ENCODE measurements at places on chromosomes 2 and 18.

DNA sequence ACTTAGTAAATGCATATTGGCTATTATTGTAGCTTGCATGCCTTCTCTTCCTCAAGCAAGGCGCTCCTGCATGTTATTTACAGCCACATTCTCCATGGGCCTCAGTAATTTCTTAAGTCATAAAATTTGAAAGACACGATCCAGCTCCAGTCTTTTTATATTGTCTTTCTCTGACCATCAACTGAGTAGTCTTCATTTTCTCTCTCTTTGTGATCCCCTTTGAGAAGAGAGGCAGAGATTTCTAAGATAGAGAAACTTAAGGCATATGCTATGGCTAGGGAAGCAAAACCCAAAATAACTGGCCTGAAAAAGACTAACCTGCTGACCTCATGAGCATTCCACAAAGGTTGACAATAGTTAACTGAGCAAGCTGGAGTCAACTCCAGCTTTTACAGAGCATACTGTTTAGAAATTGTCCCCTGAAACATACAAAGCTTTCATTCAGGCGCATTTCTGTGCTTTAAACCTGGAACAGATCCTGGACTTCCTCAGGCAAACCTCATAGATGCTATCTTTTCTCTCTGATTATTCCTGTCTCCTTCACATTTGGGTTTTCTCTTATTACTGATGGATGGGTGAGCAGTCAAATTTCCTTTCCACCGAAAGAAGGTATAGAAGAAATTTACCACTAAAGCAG is 4.6 kb downstream of the DPP4 start:
- no peak for DNase-seq

GRCh38 chr2:44801289-44801840 is 140.1 kb upstream of the SIX3 start:
- DNase-seq, result no peak

DNA sequence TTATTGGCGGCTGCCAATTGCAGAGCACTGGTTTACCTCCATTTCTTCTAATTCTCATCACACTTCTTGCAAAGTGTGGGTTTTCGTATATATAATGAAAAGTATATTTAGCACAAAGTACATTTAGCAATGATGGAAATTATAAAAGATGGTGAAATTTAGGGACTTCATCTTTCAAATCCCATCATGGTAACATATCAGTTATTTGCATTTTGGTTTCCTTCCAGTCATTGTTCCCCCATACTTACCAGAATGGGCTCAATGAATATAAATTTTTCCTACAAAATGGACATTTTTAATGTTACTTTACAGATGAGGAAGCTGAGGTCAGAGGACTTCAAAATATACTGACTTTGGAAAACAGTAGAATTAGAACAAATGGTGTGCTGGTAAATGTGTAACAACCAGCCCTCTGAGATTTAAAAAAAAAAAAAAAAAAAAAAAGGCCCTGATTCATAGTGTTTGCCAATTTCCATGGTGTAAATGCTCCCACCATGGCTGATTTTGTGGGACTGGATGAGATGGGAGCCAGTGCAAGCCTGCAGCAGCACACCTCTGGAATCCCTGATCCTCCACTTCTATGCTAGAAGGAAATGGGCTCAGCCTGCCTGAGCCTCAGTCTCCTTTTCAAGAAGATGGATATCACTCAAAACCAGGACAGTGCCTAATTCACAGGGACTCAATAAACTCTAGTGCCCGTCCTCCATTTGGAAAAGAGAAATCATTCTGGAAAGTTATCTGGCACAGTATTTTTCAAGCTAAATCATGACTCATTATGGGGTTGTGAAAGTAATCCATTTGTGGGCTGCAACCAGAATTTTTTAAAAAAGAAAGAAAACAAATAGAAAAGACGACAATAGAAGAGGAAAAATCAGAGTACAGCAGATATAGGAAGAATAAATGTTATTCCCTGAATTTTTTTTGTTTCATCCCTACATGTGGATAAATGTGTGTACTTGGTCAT is 34.0 kb downstream of the LBH start:
- no peak for DNase-seq

DNA sequence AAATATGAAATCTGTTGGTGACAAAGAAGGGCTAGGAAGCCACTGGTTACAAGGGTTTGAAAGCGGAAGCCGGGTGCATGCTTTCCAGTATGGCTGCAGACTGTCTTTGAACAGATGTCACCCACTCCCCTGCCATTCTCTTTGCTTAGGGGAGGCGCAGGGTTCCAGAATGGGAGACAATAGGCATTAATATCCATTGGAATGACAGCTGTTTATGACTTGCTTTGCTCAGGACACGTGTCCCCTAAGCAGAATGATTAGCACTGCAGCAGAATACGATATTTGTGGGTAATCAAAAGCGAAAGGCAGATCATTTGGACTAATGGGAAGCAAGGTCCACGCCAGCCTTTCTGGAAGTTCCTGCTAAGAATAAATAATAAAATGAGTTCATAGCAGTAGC is 25.8 kb upstream of the NRP2 start:
- no peak for DNase-seq

All from CD4-positive, alpha-beta T cell treated with Interleukin-17A for 1 hour (primary cell).